ENCODE measurements at places on chromosomes 11 and 22. TPM values are rescaled to one million over a fixed set of nuclear protein-coding genes. Genes with fewer than 3 reads are reported as not detected.
A peak's percentile ranks its signal among the peaks of the same experiment; 100 is the strongest.

- no peak for DNase-seq
These were observed 12.0 kb downstream of the NPAT start for GRCh38 chr11:108210441-108210840.

Gene OVOL1
- total RNA-seq: 42.8 TPM

DNA sequence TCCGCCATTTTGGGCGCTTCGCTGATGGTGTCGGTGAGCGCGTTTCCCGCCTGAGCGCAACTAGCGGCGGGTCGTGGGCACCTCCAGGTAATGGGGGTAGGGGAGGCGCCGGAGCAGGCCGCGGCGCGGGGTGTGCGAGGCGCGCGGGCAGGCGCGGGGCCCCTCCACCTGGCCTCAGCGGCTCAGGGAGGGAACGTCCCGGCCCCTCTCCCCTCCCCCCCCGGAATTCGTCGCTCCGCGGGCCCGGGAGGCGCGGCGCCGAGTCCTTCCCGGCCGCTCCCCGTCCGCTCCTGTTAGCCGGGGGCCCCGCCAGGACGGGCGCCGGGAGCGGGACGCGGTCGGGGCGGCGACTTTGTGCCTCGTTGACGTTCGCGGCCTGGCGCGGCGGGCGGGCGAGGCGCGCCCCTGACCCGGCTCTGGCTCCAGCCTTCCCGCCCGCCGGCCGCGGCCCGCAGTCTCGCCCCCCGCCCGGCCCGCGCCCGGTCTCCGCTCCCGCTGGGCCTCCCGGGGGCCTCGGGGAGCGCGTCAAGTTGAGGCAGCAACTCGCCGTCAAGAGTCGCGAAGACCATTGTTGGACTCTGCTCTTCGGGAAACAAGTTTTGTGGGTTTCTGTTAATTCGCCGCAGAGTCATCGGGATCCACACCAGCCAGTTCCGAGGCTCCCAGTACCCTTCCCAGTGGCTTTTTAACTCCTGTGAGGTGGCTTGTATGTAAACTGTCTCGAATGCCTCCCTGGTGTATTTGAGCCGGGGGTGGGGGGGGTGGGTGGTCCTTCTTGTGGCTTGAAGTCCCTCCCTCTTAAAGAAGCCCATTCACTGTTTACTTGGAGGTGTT is at the start of gene PPP6R3:
Gene PPP6R3, plus strand, starts transcription at position 12 of the 834 bp plus-strand sequence. CDS start 76,913 bp downstream, outside the sequence.
- DNase-seq: peak; percentile 58

Gene GRAP2
- not detected for total RNA-seq

- no peak for DNase-seq
These were observed 4.9 kb downstream of the TSKU start for GRCh38 chr11:76787911-76788596.

GRCh38 chr11:62555464-62556107 is 9.0 kb upstream of the AHNAK start:
- peak; percentile 83 for DNase-seq

DNA sequence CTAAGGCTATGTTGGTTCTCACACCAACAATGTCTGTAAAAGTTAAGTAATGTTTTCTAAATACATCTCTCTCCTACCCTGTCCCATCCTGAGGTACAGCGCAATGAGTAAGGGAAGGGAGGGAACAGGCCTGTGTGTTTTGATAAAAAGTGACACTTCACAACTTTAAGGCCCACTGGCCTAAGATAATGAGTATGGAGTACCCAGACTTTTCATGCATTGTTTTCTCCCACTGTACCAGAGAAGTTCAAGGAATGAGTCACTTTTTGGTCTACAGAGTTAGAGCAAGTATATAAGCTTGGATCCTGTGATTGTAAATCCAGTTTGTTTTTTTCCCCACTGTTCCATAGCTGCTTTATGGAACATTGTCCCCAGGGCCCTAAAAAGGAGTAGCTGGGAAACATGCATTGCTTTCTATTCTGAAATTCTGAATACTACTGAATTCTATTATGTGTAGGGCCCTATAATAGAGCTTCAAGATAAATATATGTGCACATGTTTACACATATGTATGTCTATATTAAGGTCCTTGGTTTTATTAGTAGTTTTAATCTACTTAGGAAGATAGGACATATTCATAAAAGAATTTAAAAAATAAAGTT is 29.8 kb downstream of the KCNE3 start:
- DNase-seq: no peak

Gene THRSP
- not detected for total RNA-seq

Gene OR52I2
- total RNA-seq: not detected

DNA sequence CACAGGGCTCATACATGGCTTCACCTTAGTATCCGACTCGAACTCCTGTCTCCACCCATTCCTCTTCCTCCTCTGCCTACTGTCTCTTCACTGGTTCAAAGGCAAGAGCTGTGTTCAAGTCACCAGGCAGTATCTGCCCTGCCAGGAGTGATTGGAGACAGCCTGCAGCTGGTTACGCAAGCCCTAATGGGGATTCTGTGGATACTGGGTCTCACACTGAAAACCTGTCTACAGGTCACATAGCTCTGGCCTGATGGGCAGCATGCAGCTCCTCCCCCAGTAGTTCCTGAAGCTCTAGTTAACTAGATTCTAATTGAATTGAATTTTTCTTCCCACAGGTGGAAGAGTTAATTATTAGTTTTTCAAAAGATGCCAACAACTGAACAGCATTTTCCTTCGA is 332.2 kb downstream of the TMEM135 start:
- DNase-seq: no peak

Gene VPREB1
- not detected for total RNA-seq

Gene HEPN1
- not detected for total RNA-seq

Gene TIMP3
- total RNA-seq: not detected

Gene MYO18B
- not detected for total RNA-seq

DNA sequence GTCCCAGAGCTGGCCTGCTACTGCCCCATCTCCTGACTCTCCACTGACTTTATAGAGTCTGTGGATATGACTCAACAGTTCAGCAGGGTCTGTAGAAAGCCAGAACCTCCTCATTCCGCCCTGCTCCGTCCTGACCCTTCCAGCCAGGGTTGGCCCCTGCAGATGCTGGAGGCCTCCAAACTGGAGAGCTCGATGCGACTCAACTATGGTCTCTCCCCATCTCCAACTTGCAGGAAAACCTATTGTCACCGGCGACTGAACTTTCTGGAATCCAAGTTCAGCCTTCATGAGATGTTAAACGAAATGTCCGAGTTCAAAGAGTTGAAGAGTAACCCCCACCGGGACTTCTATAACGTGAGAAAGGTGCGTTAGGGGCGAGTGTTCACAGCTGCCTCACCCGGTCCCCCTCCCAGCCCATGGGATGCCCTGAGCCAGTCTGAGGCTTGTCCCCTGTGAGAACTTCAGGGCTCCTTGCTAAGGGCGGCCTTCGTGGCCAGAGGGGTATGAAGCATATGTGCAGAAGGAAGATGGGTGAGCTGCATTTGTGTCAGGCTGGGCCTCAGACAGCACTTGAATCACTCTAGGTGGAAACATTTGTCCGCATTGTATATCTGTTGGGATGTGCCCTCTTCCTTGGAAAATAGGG is 32.1 kb downstream of the AMPD3 start:
- DNase-seq: no peak

DNA sequence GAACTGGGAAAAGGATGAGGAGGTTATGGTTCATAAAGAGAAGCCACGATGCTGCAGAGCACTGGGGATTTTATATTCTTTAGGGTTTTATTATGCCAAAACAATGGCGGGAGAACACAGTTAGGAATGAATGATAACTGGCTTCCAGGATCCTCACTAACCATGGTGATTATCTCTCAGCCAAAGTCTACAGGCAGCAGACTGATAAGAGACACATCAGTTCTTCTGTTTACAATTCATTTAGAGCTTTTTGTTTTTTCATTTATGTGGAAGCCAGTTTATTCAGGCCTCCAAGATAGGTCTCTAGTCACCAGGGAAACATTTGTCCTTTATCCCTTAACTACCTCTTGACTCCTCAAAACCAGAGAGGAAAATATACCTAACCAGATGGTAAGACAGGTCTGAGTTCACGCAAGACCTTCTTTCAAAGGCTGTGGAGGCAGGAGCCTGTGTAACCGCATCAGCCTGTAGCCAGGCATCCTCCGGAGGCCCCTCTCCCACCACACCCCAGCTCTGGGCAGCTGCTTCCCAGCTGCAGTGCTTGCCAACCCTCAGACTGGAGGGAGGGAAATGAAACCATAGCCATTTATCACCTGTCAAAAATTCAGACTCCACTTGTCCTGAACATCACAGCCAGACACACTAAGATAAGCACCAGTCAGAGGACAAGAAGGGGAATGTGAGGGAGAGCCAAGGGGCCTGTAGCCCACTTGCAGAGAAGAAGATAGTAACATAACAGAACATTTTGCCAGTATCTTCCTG is 57.2 kb upstream of the FAM181B start:
- no peak for DNase-seq

GRCh38 chr22:37953062-37953436 is 352 bp downstream of the C22orf23 start:
- DNase-seq: no peak

Gene TMEM132A
- 35.6 TPM for total RNA-seq

- DNase-seq: no peak
These were observed 19.3 kb downstream of the MB start for GRCh38 chr22:35597692-35598395.

Gene BRMS1
- total RNA-seq: 92.2 TPM

Gene MUC2
- 9.1 TPM for total RNA-seq

GRCh38 chr11:235609-235996 is 539 bp downstream of the SIRT3 start:
- peak; percentile 47 for DNase-seq

- DNase-seq: no peak
These were observed 34.5 kb upstream of the SLC25A1 start for GRCh38 chr22:19213001-19213400.

DNA sequence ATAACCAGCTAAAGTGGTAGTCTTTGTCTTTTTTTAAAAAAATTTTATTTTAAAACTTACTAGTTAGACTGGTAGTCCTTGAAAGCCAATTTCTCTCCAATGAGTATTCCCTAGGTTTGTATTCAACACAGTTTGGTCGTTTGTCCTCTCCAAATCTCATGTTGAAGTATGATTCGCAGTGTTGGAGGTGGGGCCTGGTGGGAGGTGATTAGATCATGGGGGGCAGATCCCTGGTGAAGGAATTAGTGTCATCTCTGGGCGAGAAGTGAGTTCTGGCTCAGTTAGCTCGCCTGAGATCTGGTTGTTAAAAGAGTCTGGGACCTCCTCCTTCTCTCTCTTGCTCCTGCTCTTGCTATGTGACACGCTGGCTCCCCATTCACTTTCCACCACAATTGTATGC is 18.0 kb downstream of the FLI1 start:
- no peak for DNase-seq

DNA sequence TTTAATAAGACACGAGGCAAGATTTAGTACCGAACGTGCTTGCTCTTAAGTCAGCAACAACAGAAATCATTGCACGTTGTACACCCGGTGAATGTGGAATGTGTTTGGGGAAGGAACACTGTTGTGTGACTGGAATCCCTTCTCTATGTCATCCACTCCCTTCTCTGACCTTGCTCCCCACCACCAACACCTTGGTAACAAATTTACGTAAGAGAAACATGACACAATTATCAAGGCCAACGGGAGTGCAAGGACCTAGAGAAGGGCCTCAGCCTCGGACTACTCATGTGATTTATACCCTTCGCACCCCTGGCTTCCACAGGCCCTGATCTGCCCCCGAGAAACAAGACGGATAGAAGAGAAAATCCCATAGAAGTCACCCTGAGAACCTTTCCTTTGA is 236.2 kb downstream of the LARGE1 start:
- no peak for DNase-seq

DNA sequence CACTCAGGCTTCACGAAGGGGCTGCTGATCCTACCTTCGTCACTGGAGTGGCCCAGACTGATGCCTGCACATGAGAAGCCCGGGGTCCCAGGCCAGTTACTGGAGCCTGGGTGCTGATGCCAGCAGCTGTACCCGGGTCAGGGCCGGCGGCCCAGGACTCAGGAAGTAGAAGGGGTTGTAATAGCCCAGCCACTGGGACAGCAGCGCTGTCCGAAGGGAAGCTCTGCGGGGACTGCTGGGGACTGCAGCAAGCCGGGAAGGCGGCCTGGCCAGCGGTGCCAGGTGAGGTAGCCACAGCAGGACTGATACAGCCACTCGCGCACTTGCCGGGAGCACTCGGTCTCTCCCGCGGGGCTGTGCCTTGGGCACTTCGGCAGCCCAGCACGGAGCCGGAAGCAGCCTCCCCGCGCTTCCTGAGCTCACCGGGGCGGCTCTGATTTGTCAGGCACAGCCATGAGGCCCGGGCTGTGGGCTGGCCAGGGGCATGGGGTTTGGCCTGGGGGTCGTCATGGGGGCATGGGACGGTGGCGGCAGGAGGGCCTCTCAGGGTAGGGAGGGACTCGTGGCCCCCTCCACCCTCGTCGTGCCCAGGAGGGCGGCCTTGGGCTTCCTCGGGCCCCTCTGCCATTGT is 13.9 kb upstream of the OR8K1 start:
- no peak for DNase-seq

DNA sequence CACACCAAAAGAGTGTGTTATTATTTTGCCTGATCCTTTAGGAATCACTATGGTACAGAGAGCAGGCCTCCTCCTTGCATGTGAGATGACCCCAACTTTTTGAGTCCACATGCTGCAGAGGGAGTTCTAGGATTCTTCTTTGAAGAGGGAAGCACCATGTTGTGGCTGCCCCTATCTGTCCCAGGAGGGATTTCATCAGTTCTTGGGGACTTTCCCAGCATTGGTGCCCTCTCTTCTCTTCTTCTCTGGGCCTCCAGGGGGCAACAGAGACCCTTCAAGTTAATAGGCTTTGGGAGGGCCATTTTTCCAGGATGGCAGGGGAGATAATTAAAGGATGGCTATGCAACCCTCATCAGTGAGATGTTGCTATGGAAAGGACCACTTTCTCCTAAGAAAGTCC is 3.6 kb downstream of the MMP1 start:
- DNase-seq: peak; percentile 65

GRCh38 chr22:50620593-50621355 is 7.2 kb downstream of the ARSA start:
- DNase-seq: no peak

GRCh38 chr11:36014898-36015665 is 71.2 kb downstream of the LDLRAD3 start:
- no peak for DNase-seq

DNA sequence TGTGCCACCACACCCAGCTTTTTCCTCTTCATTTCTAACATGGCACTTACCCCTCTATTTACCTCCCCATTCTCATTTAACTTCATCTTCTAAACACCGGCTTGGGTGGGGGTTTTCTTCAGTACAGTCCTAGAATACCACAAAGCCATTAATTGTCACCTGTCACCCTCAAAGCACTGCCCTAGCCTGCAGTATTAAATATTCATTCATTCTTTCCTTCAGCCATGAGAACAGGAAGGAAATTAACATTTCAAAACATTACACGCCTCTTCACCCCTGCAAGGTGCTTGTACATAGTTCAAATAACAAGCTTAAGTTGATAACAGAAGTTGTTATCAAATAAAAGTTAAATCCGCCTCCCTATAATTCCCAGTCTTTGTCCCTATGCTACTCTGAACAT is 10.7 kb upstream of the VPS37C start:
- no peak for DNase-seq
